ENCODE measurements at places on chromosomes 16 and 17.
A peak's percentile ranks its signal among the peaks of the same experiment; 100 is the strongest.

GRCh38 chr16:12815361-12815760, 11.7 kb upstream of the CPPED1 start:
- no peak for DNase-seq

- DNase-seq: peak; percentile 67
These were observed 5.4 kb downstream of the NAT9 start for GRCh38 chr17:74770498-74771318.

- no peak for DNase-seq
These were observed 93.7 kb downstream of the CA10 start for GRCh38 chr17:52064791-52065211.

- DNase-seq: no peak
These were observed 216.1 kb downstream of the CEP112 start for GRCh38 chr17:65975878-65976277.

GRCh38 chr17:79843816-79844800, 4.9 kb upstream of the CBX4 start:
- no peak for DNase-seq

DNA sequence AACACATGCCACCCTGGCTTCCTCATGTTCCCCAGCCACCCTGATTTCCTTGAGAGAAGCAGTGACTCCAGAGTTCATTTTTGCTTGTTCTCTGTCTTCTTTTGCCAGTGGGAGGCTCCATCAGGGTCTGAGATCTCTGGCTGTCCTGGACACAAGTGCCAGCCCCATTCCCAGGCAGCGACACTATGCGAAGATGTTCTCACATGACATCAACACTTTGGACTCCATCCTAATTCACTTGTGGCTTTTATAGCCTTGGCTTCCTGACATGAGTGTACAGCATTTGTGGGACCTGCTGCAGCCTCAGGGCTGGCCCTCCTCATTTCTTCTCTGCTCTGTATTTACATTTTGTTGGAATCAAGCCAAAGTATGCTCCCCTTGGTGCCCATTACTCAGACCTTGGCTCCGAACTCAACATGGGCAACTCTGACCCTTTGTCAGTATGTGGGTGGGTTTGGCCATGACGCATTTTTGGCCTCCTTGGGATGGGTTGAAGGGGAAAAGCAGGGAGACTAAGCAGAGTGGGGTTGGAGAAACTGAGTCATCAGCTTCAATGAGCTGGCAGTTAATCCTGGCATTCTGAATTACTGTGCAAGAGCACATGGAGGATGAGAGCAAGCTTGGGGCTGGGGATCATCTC, 119.0 kb upstream of the EEF2KMT start:
- DNase-seq: no peak

- no peak for DNase-seq
These were observed 8.7 kb upstream of the PRPF8 start for GRCh38 chr17:1693339-1693738.

DNA sequence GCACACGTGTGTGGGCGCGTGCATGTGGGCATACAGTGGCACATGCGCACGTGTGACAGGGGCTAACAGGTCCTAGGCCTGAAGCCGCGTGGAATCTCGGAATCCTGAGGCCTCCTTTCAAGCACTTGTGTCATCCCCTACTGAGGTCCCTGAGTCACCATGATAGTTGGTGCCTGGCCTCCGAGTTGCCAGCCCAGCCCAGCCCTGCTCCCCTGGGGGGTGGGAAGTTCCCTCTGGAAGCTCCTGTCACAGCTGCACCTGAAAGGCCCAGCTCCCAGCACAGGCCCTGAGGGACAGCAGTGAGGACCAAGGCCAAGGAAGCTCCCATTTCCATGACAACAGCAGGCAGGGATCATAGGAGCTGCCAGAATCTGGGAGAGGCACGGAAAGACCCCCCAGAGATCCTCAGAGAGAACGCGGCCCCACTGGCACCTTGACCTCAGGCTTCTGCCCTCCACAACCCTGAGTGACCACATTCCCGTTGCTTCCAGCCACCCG, 35.4 kb upstream of the ENPP7 start:
- no peak for DNase-seq

GRCh38 chr16:50809561-50809960, 67.7 kb downstream of the CYLD start:
- no peak for DNase-seq

GRCh38 chr16:73191660-73192046, 143.7 kb upstream of the ZFHX3 start:
- DNase-seq: no peak

GRCh38 chr16:50282955-50283631, 16.7 kb downstream of the ADCY7 start:
- no peak for DNase-seq

DNA sequence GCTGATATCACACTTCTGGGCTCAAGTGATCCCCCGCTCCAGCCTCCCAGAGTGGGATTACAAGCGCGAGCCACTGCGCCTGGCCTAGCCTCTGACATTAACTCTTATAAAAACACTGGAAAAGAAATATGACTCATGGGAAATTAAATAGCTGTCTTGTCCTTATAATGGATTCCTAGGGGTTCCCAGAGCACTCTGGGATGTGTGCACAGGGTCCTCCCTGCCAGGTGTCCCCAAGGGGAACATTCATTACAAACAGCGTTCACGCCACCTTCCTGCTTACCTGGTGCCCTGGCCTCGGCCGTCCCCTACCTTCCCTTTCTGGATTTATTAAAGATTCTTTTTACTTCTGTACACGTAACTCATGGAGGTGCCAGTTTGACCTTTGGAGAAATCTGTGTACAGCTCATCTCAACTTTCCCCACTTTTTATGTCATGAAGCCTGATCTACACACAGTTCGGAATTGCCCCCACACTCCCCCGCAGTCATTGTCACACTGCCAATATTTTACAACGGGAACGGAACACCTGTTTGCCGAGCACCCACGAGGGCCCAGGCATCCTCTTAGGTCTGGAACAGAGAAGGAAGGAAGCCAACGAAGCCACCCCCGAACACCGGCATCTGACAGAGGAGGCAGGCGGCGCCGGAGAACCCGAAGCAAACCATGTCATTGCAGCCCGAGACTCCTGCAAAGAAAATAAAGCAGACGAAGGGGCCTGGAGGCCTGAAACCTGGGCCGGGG, 39.7 kb upstream of the MEAK7 start:
- DNase-seq: peak; percentile 48

- DNase-seq: no peak
These were observed 41.3 kb downstream of the RBBP6 start for GRCh38 chr16:24580665-24581064.

- no peak for DNase-seq
These were observed 18.9 kb downstream of the CDR2 start for GRCh38 chr16:22355487-22355908.

DNA sequence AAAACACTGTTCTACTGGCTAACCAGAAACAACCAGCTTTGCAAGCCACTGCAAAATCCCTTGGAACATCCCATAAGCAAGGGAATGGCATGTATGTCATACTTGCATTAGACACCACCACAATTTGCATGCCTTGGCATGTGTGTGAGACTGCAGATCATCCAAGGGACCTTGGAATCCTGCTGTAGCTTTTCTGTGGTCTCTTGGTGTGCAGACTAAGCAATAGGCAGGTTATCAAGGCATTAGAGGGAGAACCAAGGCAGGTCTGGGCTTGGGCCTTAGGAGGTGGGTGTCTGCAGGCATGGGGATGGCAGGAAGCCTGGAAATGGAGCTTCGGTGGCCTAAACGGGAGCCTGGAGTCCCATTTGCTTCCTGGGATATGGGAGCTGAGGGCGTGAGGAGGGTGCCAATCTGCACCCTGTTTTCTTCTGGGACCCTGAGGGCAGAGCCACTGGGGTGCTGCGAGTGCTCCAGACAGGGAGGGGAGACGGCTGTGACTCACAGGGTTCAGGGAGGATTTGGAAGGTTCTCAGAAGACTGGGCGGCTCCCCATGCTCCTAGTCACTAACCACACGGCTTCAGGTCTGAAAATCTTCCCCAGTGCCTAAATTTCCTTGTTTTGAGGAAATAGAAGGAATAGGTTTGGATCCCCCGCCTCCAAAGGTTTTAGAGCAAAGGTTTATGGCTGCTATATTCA, 36.6 kb downstream of the FAM20A start:
- DNase-seq: no peak

DNA sequence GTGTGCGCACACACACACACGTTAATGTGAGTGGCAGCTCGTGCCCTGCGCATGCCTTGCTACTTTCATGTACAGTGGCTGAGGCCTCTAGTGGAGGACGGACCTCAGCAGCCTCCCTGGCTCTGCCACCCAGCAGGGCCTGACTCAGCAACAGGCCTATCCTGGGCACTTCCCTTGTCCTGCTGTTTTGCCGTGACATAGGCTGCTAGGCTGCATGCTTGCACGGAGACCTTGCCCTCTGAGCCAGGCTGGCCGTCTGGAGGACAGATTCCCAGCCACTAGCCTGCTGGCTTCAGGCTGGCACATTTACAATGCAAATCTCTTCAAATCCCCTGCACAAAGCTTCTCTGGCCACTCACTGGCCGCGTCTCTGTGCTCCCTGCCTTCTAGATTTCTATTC, 9.5 kb downstream of the RNF213 start:
- no peak for DNase-seq

GRCh38 chr16:48383009-48383876, 2.0 kb downstream of the SIAH1 start:
- DNase-seq: no peak

- no peak for DNase-seq
These were observed 97.0 kb upstream of the FA2H start for GRCh38 chr16:74871608-74872007.

DNA sequence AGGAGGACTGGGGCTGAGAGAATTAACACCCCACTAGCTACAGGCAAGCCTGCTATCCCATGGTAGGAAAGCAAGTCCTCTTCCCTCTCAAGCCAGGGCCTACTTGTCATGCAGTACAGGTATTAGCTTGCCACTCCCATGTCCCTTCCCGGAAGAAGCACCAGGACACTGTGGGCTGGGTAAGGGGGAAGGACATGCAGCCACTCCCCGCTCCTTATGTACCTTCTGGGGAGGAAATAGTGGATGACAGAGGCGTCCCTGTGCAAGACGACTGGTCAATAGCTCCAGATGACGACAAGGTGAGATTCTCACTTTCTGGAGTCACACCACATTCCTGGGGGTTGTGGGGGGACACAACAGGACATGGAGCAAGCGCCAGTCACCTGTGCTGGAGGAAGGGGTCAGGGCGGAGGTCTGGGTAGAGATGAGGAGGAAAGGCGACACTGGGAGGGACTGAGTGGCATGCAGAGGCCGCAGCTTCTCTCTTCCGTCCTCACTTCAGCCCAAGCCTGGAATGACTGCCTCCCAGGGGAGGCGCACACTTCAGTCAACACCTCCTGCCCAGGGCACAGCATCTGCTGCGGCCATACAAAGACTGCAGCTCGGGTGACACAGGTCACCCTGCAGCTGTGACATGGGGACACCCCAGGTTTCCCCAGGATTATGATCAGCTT, 15.1 kb upstream of the FOXJ1 start:
- no peak for DNase-seq

DNA sequence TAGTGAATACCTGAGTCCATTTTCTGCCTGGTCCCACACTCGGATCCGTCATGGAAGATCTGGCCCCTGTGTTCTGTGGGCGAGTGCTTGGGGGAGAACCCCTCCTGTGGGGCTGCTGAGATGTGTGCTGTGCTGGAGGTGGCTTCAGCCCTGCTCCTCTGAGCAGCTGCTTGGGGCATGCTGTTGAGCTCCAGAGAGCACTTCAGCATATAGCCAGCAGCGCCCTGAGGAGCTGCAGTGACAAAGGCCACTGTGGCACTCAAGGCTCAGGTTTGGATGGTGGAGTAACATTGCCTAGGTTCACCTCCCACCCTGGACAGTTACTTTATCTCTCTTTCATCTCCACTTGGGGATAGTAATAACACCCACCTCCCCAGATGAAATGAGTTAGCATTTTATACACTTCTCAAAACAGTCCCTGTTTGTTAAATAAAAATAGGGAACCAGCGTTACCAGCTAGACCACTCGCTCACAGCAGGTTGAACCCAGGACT, 75.3 kb downstream of the KSR1 start:
- no peak for DNase-seq

DNA sequence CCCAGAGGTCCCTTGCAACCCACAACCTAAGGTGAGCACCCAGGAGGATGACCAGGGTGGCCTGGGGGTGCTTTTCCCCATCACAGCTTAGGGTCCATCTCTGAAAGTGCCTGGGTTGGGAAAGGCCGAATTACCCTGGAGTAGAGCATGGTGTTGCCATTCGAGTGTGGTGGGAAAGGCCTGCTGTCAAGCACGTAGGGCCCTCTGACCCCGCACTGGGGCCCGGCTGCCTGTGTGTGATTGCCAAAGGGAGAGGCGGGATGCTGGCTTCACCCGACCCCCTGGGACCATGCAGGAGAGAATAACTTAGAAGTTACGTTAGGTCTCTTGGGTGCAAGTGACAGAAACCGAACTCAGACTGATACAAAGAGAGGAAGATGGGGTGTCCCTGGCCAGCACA, 27.7 kb upstream of the NDRG4 start:
- no peak for DNase-seq

GRCh38 chr17:11705111-11705510, 106.8 kb downstream of the DNAH9 start:
- DNase-seq: no peak

DNA sequence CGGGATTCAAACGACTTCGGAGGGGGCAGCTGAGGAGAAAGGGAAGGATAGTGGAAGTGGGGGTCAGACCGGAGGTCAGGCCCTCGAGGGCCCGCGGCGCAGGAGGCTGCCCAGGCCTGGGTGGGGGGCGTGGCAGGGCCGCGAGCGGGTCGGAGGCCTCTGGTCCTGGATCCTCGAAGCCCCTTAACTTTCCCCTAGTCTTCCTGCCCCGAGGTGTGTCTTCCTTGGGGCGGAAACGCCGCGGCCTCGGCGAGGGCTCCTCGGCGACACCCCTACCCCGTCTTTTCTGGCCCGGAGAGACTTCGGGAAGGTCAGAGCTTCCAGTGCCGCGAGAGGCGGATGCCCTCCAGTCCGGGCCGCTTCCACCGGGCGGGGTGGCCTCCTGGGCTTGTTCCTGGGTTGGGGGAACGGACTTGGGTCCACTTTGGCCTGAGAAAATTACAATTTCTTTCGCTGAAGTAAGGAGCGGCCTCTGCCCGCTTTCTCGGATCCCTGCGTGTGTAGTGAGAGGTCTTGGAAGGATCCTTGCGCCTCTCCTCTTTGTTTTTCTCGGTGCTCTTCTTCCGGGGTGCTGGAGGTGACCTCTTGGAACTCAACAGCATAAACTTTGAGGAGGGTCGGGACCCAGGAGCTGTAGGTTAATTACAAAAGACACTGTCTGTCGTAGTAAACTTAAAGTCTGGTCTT, 491 bp downstream of the IST1 start:
- DNase-seq: no peak

GRCh38 chr17:74108126-74108705, 95.3 kb upstream of the RPL38 start:
- no peak for DNase-seq

GRCh38 chr17:4333041-4333440, 33.4 kb downstream of the UBE2G1 start:
- no peak for DNase-seq

GRCh38 chr16:2883458-2883908, 468 bp downstream of the FLYWCH2 start:
- DNase-seq: peak; percentile 25

DNA sequence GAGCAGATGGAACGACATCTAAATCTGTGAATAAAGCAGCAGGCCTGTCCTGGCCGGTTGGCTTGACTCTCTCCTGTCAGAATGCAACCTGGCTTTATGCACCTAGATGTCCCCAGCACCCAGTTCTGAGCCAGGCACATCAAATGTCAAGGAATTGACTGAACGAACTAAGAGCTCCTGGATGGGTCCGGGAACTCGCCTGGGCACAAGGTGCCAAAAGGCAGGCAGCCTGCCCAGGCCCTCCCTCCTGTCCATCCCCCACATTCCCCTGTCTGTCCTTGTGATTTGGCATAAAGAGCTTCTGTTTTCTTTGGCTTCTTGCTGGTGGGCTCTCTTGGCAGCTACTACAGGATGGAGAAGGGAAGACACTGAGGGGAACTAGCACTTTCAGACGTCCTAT, 4.1 kb upstream of the RSAD1 start:
- DNase-seq: no peak

Measured in stimulated activated CD4-positive, alpha-beta T cell treated with anti-CD3 and anti-CD28 coated beads, Interleukin-12 subunit alpha, Interleukin-12 subunit beta, amount 100 ng/mL, for 4 hours (primary cell).